Upper lobe of right lung (tissue), 1 donor: ENCODE measurements at places on chromosomes 16 and 17.

DNA sequence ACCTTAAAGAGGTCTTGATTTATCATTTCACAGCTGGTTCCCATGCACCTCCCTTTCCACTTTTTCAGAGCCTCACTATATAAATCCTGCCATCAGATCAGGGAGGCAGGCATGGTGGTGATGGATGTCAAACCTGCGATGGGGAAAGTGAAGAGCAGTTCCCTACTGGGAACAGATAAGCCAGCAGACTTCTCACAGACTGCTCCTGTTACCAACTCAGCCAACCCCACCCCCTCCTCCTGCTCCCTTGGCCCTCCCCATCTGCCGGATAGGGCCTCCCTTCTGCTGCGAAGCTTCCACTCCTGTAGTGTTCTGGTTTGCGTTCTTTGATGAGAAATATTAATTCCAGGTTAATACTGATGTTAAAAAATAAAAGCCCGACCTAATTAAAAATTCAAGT is 232.1 kb downstream of the STX8 start:
- no peak for DNase-seq

GRCh38 chr17:10793816-10794215 is 10.1 kb downstream of the TMEM238L start:
- no peak for DNase-seq

- DNase-seq = peak; percentile 86
Observed at GRCh38 chr16:30609002-30609925, 925 bp downstream of the ZNF689 start.

DNA sequence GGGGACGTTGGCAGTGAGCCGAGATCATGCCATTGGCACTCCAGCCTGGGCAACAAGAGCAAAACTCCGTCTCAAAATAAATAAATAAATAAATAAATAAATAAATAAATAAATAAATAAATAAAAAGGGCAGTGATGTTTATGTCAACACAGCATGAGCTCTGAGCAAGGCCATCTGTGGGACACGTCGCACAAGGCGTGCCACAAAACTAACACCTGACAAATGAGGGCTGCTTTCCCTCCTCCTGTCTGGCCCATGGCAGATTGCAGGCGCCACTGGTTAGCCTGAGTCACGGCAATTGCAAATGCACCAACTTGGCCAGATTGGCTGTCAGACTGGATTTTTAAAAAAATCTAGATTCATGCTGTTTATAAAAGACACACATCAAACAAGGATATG is 25.9 kb upstream of the SPNS3 start:
- no peak for DNase-seq

DNA sequence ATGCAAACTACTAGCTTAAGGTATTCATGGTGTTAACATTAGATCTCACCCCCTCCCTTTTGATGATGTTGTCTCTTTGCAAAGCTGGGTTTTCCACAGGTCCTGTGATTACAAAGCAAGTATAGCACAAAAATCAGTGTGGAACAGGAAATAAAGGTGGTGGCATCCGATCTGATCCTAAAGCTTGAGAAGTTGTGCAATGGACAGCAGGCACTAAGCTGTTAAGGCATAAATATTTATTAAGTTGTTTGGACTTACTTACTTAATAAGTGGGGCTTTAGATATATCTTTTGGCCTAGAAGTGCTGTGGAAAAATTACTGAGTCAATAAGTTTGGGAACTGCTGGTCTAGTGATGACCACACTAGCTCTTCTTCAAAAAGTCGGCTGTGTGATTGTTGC is 5.0 kb downstream of the GLP2R start:
- DNase-seq = no peak

DNA sequence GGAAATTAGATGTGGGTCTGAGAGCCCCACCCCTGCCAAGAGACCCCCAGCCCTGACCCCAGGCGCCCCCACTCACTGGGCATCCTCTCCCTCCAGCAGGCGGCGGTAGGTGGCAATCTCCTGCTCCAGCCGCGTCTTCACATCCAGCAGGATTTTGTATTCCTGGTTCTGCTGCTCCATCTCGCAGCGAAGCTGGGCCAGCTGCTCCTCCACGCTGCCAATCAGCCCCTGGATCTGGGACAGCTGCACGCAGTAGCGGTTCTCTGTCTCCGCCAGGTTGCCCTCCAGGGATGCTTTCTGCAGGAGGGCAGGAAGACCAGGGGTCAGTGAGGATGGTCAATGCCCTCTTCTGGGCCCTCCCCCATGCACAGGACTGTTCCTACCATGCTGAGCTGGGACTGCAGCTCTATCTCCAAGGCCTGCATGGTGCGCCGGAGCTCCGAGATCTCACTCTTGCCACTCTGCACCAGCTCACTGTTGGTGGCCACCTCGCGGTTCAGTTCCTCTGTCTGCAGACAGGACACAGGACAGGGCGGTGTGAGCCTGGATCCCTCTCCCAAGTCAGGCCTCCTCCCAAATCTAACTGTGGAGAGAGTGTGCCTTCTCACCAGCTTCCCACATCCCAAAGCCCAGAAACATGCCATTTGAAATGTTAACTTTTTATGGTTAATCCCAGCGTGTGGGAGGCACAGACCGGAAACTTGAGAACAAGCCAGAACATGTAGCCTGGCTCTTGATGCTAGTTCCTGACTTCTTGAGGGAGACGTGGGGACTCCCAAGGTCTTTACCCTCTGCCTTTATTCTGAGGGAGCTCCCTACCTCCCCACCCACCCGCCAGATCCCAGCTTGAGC is 3.6 kb downstream of the KRT17 start:
- DNase-seq = peak; percentile 48

- no peak for DNase-seq
Observed at GRCh38 chr16:74564451-74564984, 42.4 kb downstream of the GLG1 start.

DNA sequence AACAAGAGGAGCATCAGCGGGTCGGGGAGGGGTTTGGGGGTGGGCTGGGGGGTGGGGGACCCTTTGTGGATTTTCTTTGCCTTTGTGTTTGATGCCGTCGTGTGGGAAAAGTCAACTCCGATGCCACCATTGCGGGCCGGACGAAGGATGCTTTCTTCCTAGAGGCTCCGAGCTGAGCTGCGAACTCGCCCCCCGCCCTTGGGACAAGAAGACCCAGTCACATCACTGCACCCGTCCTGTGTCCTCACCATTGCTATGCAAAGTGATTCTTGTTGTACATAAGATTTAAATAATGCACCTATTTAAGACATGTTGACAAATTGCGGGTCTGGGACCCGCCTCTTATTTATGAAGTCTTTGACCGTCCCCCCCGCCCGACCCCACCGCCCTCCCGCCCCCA is 69.0 kb upstream of the PLCG2 start:
- no peak for DNase-seq

DNA sequence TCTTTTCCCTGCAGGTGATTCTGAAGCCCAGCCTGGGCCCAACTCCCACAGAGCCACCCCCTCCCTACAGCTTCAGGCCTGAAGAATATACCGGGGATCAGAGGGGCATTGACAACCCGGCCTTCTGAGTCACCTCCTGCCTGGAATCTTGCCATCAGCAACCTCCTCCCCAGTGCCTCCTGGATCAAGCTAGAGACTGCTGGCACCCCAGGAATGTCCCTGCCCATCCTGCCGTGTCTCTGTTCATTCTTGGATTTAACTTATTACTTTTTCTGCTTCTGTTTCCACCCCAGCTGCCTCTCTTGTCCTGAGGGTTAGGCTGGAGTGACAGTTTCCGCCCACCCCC is 4.9 kb downstream of the TMEM92 start:
- no peak for DNase-seq

DNA sequence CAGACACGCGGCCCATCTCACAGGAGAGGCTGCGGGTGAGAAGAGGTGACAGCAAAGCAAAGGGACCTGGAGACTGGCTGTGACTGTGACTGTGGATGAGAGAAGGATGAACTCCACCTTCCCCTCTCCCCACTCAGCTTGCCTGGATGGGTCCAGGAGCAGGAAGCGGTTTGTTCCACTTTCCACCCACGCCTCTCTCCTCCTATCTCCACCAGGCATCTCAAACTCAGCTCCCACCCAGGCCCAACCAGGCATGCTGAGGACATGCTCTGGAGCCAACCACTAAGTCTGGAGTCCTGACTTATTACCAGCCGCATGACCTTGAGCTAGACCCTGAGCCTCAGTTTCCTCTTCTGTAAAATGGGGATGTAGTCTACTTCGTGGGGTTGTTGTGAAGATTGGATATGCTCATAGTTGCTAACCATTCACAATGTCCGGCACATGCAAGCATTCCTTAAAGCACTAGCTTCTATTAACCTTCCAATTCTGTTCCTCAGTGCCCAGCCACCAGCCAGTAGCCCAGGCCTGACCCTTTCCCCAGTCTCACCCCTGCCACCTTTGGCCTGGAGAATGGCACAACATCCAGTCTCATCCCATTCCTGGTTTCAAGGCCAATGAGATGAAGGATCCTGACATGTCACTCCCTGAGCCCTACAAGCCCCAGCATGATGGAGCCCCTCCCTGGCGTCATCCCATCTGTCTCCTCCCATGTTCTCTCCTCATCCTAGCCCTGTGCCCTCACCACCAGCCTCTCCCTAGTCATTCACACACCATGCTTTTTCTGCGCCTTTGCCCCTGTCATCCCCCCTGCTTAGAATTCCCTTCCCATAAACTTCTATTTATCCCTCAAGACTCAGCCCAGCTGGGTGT is 2.3 kb downstream of the GAS2L2 start:
- DNase-seq = no peak

DNA sequence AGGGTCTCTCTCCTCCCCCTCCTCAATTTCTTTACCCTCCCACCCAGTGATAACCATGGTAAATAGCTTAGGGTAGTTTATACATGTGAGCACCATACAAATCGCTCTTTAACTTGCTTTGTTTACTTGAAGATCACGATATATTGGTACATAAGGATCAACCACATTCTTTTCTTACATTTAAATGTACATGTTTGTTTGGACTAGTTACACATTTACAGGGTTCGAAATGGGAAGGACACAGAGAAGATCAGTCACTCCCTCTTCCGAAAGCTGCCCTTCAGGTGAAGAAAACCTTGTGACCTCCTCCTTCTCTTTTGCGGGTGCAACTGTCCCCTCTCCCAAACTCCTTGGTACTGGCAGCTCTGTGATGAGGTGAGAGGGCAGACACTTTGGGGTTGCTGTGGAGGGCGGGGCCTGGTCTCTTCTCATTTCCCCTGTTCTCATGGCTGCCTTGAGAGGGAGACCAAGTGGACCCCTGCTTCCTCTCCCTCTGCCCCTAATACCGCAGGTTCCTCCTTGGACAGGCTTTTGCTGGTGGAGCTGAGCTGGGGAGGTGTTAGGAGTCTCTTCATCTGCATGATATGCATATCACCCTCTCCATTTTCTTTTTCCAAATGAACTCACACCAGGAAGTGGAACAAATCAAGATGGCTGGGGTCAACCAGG is 4.7 kb upstream of the PIK3R6 start:
- no peak for DNase-seq

DNA sequence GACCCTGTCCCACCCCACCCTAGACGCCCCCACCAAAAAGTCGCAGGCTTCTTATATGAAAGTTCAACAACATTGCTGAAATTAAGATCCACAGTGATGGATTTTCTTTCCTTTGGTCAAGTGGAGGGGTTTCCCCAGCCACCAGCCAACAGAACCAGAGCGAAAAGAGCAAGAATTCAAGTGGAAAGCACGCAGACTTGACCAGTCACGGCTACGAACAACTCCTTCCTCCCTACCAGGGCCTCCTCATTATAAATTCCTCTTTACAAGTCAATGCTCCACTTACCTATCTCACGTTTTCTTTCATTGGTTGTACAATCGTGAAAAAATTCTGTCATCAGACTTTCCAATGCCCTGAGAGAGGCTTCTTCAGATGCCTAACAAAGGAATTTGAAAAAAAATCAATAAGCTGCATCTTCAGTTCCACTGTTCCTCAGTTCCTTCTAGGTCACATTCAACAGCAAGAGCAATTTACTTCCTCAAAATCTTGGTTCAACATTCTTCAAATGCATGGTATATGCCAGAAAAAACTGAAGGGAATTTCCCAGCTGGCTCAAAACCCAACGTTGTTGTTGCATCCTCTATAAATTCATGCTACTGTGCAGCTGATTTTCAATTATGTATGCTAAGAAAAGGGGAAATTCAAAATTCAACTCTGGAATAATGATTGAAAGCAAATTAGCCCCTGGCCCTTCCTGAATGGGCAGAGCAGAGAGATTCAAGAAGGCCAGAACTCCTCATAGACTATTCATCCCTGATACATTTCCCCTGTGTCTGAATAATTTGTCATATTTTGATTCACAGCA is 30.9 kb downstream of the XPO6 start:
- no peak for DNase-seq

DNA sequence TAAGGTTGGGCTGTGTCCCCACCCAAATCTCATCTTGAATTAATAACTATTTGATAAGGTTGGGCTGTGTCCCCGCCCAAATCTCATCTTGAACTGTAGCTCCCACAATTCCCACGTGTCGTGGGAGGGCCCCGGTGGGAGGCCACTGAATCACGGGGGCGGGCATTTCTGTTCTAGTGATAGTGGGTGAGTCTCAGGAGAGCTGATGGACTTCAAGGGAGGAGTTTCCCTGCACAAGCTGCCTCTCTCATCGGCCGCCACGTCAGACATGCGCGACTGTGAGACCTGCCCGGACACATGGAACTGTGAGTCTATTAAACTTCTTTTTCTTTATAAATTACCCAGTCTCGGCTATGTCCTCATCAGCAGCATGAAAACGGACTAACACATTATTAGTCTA is 44.9 kb upstream of the METRNL start:
- no peak for DNase-seq

DNA sequence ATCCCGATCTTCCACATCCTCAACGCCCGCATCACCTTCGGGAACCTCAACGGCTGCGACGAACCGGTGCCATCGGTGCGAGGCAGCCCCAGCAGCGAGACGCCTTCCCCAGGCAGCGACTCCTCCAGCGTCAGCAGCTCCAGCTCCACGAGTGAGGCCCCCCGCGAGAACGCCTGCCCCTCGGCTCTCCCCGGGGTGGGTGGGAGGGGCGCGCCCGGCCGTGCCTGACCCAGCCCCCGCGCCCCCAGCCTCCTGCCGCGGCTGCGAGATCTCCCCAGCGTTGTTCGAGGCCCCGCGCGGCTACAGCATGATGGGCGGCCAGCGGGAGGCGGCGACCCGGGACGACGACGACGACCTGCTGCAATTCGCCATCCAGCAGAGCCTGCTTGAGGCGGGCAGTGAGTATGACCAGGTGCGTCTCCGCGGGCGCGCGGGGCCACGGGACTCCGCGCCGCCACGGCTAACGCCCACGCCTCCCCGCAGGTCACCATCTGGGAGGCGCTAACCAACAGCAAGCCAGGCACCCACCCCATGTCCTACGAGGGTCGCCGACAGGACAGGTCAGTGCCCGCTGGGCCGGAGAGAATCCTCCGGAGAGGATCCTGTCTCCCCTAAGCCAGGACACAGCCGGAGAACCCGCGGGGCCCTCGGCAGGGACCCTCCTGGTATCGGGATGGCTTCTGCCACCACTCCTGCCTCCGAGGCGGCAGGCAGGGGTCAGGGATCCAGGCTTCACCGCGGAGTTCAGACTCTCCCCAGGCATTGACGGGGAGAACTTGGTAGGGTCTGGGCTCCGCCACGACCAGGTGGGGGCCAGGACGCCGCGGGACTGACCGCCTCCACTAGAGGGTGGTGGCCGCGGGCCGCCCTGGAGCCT is 10.1 kb downstream of the CORO6 start:
- DNase-seq = no peak

GRCh38 chr16:56363781-56364565 is 61.4 kb downstream of the AMFR start:
- peak; percentile 60 for DNase-seq

GRCh38 chr16:86632206-86632605 is 53.9 kb downstream of the FOXL1 start:
- DNase-seq = peak; percentile 49
